Activated CD4-positive, CD25-positive, alpha-beta regulatory T cell (primary cell): ENCODE measurements at places on chromosomes 2 and 18.

- DNase-seq = no peak
Observed at GRCh38 chr2:121002597-121002996, 266.9 kb downstream of the GLI2 start.

DNA sequence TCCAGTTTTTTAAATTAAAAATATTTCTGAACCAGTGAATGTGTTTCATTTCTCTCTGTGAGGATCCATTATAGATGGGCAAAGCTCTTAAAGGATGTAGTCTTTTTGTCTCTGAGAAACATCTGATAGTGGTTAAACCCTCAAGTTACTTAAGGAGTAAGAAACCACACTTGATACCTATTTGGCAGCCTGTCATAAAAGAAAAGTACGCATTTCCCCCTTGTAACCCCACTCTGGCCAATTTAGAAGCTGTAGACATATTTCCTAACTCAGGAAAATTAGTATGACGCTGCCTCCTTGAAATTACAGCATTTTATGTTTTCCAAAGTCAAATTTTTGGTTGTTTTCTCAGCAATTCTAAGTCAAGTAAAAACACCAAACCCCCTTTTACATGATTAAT is 2.0 kb downstream of the STAT4 start:
- no peak for DNase-seq

DNA sequence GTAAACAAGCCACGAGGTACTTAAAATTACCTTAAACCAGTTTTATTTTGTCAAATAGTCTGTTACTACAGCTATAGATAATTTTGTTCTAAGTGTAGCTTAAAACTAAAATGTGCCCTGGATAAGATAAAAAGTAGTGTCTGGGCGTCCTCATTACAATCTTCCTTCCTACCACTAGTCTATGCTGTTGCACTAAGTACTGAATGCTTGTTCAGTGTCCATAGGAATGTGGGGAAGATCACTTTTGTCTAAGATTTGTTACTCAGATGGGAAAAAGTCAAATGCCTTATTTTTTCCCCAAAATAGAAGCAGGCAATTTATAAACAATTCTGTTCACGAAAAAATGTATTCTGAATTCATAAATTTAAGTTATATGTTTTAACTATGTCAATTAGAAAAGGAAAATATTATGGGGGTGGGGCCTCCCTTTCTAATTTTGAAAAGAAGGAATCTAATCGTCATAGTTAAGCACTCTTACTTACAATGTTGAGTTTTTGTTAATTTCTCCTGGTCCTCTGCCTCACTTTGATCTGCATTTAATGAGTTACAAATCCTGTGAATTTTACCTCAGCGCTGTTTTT is 140.4 kb upstream of the VRK2 start:
- DNase-seq = no peak

DNA sequence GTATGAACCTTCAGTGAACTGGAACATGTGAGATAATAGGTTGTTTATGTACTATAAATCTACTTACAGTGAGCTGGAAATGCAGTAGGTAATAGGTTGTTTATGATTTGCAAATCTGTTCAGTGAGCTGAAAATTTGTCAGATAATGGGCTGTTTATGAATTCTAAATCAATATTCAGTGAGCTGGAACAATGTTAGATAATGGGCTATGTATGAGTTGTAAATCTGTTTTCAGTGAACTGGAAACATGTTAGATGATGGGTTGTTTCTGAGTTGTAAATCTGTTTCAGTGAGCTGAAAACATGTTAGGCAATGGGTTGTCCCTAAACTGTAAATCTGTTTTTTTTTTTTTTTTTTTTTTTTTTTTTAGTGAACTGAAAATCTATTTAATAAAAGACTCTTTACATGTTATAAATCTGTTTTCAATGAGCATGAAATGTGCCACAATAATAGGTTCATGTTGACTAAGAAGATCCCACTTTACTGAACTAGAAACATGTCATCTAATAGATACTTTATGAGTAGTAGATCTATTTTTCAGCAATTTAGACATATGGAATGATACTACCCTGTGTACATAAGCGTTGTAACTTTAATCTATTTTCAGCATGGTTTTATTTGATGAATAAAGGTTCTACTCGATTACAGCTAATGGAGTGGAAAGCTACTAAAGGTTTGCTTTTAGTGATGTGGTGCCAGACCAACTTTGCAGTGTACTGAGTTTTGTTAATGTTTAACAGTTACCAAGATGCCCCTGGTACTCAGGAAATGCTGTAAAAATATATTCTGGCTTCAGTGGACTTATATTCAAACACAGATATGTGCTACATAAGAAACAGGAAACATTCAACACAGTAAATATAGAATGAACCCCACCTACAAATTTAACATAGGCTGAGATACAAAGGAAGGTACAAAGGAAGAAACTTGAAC is 1471.8 kb downstream of the LRP1B start:
- no peak for DNase-seq

- no peak for DNase-seq
Observed at GRCh38 chr18:54825601-54826344, 2.5 kb upstream of the RAB27B start.

DNA sequence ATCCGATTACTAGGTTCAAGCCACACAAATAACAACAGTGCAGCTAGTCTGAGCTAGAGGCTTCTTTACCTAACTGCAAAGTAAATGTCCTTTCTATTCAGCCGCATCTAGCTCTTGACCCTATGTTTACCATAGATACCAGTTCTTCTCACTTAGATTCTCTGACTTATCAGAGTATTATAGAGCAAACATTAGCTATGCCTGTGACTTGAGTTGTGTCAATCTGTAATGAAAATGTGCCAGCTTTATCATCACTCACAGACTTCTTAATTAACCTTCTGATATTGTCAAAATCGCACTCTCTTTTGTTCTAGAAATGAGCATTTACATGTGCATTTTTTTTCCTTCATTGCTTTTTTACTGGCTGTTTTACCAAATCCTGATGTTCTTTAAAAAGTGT is 79.9 kb downstream of the BCL11A start:
- no peak for DNase-seq

DNA sequence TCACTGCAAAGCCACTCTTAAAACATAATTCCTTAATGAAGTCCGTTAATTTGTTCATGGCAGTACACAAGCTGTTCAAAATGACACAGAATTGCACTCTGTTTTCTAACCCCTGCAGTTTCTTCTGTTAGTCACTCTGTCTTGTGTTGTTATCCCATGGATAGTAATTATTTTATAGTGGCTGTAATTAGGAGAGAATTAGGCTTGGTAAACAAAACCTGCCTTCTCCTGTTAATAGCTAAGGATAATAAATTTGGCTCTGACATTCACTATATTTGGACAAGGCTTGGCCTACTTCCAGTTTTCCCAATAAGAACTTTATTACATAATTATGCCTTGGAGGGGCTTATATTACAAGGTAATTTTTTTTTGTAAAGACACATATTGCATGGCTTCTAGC is 330.3 kb upstream of the FIGN start:
- no peak for DNase-seq

DNA sequence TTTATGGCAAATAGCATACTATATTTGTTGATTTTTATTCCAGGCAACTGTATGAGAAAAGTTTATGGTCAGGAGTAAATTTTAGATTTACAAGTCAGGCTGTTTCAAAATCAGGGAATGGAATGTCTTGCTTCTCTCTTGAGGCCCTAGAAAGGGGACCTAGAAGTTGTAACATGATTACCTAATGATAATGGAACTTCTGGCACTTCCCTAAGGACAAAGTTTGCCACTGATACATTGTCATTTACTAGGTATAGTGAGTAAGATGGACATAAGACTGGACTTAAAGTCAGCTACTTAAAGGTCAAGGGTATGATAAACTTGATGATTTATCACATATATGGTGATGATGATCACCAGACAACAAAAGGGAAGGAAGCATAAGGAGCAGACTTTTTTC is 103.3 kb upstream of the VRK2 start:
- DNase-seq = no peak

DNA sequence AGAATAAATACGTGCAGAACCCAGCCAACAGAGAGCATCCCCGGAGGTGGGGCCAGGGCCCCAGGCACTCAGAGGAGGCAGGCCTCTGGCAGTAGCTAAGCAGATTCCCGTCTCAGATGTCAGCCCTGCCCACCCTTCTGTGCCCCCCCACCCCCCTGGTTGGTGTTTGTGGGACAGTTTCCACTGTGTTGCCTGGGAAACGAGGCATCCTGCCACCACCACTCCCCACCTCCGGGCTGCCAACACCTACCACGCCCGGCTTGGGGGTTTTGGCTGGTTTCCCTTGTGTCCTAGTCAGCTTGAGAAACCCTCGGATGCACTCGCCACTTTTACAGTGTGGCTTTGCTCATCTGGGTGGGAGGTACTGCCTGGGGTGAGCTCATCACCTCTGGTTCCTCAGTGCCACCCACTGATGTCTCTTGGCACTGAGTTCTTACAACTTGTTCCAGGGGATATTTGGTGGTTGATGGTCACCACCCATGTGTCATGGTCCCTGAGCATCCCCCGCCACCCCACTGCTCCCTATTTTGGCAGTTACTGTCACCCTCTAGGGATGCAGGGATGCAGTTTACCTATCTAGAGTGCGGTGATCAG is 72.4 kb upstream of the YWHAQ start:
- DNase-seq = peak; percentile 27

DNA sequence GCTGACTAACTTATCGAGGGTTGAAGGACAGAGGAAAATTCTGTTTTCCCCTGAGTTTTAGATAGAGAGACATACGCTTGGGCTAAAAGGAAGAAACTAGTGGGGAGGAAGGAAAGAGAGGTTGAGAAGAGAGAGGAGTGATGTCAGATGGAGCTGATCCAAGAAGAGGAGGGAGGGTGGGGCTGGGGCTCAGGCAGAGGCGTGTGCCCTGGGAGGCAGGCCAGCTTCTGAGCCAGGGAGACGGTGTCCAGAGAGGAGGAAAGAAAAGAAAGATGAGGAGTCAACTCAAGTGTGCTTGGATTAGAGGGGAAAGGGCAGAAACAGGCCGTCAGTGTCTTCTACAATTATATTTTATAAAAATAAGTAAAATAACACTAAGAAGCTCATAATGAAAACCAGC is 56.2 kb downstream of the EMILIN2 start:
- DNase-seq = no peak

DNA sequence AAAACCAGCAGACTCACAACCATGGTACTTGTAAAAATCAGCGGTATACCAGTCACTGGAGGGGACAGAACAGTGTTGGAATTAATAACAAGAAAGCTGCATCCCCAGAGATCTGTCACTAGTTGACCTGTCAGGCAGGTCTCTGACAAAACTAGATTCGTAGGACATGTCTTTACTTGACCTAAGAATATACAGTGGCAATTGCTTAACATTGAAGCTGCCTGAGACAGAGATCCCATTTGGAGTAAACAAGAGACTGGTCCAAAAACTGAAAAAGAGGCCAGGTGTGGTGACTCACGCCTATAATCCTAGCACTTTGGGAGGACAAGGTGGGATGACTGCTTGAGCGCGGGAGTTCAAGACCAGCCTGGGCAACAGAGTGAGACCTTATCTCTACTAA is 7.2 kb upstream of the SS18 start:
- DNase-seq = no peak

- DNase-seq = no peak
Observed at GRCh38 chr2:192128655-192129054, 66.1 kb downstream of the TMEFF2 start.

- no peak for DNase-seq
Observed at GRCh38 chr2:121251497-121251896, 33.5 kb downstream of the TFCP2L1 start.

GRCh38 chr2:86199834-86200177 is 549 bp downstream of the MRPL35 start:
- no peak for DNase-seq

DNA sequence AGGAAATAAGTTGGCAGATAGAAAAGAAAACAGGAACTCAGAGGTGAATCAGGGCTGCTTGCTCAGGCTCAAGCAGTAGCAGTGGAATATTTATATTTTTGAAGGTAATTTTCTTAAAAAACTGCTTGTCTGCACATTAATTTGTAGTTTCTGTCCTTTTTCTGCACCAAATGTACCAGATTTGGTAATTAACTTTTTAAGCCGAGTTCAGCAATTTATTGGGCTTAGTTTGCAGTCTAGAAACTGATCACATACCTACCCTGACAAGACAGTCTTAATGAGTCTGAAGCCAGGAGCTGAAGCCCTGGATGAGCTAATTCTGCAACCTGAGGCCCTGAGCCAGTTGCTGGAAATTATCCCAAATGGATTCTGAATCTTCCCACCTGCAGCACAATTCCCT is 647.0 kb downstream of the TDRD15 start:
- DNase-seq = no peak

DNA sequence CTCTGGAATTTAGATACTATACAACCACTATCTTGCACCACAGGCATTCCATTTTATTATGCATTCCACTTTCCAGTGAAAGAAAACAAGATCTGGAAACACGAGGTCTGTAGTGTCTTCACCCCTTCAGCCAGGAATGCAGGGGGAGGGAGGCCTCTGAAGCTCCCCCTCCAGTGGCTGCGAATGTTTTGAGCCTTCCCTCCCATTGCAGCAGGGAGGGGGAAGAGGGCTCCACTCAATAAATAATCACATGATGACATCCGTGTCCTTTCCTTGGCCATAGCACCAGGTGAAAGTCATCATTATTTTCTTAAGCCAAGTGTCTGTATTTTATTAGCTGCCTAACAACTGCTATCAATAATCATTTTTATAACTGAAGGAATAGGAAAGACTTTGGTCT is 38.6 kb downstream of the ALPK2 start:
- no peak for DNase-seq

GRCh38 chr2:45913539-45913938 is 262.1 kb downstream of the PRKCE start:
- DNase-seq = no peak

DNA sequence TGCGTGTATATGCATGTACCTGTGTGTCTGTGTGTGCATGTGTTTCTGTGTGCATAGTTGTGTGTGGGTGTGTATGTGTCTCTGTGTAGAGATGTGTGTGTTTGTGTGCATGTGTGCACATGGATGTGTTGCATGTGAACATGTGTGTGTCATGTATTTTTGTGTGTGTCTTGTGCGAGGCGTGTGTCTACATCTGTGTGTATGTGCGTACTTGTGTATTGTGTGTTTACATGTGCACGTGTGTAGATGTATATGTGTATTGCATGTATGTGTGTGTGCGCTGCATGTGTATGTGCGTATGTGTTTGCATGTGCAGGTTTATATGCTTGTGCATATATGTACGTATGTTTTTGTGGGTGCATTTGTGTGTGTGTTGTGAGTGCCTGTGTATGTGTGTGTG is 735.2 kb downstream of the GALR1 start:
- DNase-seq = no peak

GRCh38 chr2:47088371-47089082 is 66.6 kb downstream of the STPG4 start:
- no peak for DNase-seq
